NAMALWA (cell line): ENCODE measurements at places on chromosomes 3 and 15.

- DNase-seq, result no peak
Observed at GRCh38 chr3:48215019-48215418, 8.3 kb upstream of the CAMP start.

DNA sequence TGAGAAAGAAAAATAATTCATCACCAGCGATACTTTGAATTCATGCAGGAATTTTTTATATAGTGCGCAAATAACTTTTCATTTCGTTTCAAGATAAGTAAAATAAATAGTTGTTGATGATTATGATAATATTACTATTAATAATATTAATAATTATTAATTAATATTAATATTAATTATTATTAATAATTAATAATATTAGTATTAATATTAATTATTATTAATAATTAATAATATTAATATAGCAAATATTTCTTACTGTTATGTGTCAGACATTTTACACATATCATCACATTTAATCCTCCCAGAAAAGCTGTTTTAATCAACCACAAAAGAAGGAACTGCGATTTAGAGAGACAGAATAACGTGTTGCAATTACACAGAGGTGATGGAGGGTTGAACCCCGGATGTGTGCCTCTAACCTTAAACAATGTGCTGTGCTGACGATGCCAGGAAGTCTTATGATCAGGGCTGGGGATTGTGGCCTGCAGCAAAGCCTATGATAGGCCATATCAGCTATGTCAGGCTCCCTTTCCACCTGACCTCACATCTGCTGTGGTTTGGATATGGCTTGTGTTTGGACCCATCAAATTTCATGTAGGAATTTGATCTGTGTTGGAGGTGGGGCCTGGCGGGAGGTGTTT lies 263.5 kb upstream of the NR2F2 start:
- DNase-seq, result no peak

DNA sequence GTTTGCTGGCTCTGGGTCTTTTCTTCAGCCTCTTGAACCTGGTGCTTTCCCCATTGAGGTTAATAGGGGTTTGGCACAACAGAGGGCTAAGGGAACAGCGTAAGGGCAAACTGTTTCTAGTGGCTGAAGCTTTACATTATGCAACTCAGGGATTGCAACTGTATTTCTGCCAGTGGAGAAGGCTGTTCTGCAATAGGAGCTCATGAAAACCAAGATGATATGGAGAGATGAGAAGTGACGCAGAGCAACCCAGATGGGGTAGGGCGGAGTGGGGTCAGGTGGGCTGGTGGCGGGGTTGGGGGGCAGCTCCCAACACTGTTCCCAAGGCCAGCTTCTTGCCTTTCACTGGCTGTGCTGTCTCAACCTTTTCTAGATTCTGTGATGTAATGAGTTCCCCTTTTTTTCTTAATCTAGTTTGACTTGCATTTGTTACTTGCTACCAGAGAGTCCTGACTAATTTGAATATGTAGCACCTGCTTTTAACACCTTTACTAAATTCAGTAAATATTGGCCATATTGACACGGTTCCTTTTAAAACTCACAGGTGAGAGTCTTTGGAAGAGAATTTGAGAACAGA lies 7.2 kb downstream of the GXYLT2 start:
- DNase-seq, result no peak

DNA sequence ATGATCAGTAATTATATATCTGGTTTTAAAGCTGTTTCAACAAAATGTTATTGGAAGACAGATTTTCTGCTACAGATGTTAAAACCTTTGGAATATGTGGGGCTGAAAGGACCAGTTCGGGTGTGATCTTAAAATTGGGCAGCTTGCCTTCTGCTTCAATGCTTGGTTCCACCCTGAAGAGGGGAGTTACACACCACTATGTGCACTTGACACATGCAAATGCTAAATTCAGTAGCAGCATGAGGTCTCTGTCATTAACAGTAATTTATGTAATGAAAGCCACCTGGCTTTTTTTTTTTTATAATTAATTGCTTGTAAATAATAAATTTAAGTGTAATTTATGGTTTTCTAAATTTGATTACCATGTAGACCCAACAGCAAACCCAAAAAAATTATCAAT lies 24.6 kb downstream of the CDIN1 start:
- DNase-seq, result no peak

DNA sequence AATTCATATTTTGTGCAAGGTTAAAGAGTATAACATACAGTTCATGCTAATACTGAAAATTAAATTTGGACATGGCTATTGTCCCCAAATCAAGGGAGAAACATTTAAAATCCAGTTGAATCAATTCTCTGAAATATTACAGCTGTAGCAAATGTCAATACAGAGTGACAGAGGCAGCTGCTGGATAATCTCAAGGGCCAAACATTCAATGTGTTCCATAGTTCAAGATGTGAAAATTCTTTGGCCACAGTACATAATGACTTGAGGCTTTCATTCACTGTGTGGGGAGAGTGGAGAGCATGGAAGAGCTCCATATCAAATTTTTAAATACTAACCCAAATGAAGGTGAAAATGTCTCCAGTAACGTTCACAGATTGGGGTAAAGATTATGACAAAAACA lies 1192.8 kb upstream of the CADM2 start:
- no peak for DNase-seq

DNA sequence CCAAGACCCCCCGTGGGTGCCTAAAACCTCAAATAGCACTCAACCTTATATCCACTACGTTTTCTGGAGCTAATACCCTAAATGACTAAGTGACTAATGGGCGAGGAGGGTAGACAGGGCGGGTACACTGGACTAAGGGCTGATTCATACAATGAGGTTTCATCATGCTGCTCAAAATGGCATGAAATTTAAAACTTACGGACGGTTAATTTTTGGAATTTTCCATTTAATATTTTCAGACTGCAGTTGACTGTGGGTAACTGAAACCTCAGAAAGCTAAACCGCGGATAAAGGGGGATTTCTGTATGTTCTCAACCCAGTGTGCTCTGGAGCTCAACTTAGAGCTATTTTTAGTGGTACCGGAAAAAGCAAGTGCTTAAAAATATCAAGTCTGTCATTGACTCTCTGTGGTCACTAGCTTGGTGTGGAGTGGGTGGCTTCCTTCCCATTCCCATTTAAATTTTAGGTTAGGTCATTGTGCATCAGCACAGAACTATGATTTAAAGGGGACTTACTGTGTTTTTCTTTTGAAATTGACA lies 72.9 kb downstream of the LRRC28 start:
- no peak for DNase-seq

DNA sequence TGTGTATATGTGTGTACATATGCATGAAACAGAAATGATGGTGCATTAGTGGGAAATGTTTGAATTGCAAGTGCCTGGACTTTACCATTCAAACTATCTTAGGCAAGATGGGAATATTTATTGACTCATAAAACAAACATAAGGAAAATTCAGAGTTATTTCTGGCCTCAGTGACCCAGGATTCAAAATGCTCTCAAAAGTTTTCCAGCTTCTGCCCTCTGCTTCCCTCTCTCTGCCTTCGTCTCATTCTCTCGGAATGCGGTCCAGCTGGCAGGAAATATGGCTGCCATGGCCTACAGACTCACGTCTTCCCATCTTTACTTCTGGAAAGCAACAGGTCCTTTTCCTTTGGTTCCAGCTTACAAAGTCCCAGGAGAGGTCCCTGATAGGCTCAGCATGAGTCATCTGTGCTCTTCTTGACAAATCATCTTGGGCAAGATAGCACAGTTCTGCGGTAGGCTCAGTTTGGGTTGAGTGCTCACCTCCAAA lies 8.7 kb upstream of the ZNF774 start:
- no peak for DNase-seq

DNA sequence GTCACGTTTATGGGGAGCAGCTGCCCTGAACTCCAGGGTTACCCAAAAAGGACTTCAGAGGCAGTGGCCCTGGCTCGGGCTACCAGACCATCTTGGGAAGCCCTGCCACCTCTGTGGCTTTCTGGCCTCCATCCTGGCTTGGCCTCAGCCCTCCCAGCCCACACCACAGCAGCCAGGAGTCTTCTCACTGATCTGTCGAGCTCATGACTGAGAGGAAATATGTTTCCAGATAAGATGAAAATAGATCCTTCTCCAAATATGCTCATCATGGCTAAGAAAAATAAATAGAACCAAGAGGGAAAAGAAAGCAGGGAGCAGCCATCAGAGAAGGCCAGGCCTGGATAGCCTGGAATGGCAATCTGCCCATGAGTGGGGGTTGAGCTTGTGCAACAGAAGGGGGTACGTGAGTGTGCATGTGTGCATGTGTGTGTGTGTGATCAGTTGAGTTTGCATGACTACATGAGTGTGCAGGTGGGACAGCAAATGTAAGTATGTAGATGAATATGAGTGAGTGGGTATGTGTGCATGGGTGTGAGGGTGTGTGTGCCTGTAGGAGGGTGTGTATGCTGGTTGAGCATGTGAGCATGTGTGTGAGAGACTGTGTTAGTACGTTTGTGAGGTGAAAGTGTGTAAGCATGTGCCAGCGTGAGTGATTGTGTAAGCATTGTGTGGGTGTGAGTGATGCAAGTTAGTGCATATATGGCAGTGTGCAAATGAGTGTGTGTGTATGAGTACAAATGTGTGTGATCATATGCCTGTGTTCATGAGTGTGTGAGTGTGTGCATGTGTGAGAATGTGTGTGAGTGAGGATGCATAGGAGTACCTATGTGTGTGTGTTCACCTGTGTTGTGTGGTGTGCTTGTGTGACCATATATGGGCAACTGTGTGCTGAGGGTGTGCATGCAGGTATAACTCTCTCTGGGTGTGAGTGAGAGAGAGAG lies 9.9 kb upstream of the RFT1 start:
- no peak for DNase-seq

DNA sequence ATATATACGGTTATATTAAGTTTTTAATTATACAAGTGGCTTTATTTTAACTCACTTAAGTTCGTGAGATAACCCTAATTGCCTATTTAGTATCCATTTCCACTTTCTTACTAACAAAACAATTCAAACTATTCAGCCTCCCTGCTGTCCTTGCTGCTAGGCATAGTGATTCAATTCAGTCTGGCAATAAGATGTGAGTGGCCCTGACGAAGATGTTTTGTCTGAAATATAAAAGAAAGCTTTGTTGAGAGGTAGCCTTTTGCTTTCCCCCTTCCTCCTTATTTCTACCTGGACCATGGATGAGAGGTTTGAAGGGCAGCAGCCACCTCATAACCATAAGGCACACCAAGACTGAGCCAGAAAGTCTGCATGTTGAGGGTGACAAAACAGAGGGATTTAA lies 89.3 kb upstream of the TRIM42 start:
- no peak for DNase-seq

DNA sequence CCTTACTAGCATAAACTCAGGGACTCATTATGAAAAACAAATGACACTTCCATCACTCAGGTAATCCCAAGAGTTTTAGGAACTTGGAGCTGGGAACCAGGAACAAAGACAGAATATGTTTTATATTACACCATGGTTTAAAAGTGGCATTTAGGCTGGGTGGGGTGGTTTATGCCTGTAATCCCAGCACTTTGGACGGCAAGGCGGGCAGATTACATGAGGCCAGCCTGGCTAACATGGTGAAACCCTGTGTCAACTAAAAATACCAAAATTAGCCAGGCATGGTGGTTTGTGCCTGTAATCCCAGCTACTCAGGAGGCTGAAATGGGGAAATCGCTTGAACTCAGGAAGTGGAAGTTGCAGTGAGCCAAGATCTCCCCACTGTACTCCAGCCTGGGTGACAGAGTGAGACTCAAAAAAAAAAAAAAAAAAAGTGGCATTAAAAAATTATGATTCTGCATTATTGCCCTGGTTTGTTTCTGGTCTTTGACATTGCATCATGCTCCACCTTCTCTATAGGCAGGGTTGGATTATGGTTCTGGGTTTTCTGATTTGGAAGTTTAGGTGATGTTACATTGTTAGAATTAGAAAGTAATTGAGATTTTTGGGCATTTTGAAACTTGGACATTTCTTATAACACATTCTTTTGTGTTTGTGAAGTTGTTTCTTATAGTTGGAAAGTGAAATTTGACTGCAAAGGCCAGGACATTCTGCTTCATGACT lies 19.0 kb downstream of the SQOR start:
- no peak for DNase-seq

DNA sequence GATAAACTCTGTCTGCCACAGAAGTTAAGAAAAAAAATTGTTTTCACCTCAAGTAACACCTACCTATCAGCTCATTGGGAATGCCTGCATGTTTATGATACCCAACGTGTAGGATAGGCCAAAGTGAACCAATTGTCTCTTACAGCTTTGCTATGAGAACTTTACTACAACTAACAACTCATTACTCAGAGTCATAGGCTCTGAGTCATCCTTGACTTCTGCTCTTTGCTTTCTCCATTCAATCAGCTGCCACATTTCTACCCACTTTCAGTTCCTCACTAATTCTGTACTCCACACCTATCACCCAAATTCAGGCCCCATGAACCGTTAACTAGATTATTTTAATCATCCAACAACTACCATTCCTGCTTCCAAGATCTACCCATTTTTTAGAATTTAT lies 843.9 kb downstream of the TUSC7 start:
- DNase-seq, result no peak

DNA sequence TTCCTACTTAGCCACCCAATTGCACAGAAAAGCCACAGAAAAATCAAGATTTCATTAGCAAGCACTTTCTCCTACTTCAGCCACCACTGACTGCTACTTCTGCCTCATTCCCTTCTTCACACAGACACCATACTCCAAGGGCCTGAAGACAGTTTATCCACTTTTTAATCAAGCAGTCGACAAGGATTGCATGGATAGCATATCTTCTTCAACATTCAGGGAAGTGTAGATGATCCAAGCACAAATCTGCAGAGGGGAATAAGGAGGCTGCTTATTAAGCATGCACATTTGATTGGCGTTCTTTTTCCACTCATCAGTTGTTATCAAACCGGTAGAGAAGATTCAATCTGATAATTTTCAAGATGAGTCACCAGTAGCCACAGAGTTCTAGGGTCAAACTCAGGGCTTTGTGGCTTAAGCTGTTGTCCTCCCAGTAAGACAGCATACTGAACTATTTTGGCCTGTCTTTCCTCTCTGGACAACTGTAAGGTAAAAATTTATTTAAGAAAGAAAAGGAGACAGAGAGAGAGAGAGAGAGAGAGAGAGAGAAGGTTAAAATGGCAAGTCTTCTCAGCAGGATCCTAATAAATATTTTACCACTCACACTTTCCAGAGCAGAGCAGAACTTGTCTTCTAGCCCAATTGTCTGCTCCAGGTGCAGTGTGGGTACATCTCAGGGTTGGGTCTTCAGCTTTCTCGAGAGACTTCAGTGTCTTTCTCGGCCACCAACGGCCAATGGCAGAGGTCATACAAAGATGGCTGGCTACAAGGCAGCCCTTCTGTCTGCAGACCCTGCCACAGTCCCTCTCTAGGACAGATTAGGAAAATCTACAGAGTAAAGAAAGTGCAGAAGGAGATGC lies 80.6 kb upstream of the BHLHE40 start:
- DNase-seq, result no peak
